ENCODE measurements at places on chromosomes 1 and 21.

DNA sequence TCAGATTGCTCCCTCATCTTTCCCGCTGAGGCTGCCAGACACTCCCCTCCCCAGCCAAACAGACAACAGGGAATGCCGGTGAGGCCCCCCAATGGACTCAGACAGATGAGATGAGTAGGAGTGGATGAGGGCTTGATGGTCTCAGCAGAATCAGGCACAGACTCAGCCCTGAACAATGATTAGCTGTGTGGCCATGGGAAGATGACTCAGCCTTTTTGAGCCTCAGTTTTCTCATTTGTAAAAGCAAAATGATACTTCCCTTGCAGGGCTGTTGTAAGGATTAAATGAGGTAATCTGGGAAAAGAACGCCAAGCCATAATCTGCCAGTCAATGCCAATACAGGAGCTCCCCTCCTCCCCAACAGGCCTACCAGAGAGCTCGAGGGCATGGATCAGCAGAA, 12.4 kb downstream of the C1orf198 start:
- DNase-seq = peak; percentile 39

DNA sequence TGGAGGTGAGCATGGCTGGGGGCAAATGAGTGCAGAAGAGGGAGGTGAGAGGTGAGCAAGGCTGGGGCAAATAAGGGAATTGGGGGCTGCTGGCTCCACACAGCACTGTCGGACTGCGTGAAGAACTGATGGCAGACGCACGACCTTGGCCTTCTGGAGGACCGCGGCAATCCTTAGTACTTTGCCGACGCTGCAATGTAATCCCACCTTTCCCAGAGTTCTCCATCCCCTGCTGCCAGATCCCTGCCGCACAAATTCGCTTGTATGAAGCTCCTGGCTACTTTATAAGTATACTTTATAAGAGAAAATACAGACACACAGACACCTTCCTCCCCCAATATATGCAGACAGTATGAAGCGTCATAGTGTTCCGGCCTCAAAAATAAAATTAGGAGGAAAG, 472.4 kb downstream of the SMYD3 start:
- DNase-seq = no peak

GRCh38 chr1:218711884-218712674, 366.9 kb downstream of the TGFB2 start:
- peak; percentile 93 for DNase-seq

- DNase-seq = no peak
These were observed 26.2 kb downstream of the MROH7 start for GRCh38 chr1:54667797-54668196.

- DNase-seq = no peak
These were observed 292.0 kb downstream of the VAV3 start for GRCh38 chr1:107673006-107673405.

- no peak for DNase-seq
These were observed 497 bp downstream of the FBXO44 start for GRCh38 chr1:11654939-11655808.

- DNase-seq = no peak
These were observed 21.8 kb downstream of the COA7 start for GRCh38 chr1:52676249-52676903.

GRCh38 chr1:26003262-26003661, 5.4 kb upstream of the PAFAH2 start:
- no peak for DNase-seq

DNA sequence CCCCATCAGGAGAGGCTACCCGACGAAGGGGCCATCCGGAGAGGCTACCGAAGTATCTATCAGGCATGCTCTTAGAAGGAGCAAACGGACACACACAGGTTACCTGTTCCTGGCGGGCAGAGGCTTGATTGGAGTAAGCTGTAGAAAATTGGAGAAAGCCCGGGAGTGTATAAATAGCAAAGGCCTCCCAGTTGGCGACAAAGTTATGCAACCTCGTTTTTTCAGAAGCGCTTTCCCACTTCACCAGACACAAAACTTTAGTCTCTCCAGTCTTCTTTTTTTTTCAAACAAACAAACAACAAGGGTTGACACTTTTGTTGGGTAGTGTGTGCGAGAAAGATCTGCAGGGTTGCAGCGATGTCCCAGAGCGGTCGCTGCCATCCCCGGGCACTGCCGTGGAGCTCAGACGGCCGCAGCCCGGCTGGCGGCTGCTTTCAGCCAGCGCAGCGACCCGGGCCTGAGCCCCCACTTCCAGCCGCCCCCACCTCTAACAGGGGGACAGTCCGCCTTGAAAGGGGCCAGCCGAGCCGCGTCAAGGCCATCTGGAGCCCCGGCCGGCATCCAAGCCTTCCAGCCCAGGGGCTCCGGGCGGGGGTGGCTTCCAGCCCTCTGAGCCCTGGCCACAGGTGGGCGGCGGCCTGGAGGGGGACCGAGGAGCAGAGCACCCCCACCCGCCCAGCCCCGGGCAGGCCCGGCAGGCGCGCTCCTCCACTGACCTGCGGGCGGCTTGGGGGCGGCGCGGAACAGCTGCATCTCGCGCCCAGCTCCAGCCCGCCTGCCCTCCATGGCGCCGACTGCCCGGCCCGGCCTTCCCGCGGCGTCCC, 616 bp downstream of the MCOLN3 start:
- DNase-seq = no peak

- no peak for DNase-seq
These were observed 479.3 kb upstream of the RUNX1 start for GRCh38 chr21:35528116-35529042.

GRCh38 chr1:29177022-29177705, 4.5 kb downstream of the SRSF4 start:
- peak; percentile 22 for DNase-seq

GRCh38 chr1:3230553-3230952, 161.6 kb downstream of the PRDM16 start:
- no peak for DNase-seq

DNA sequence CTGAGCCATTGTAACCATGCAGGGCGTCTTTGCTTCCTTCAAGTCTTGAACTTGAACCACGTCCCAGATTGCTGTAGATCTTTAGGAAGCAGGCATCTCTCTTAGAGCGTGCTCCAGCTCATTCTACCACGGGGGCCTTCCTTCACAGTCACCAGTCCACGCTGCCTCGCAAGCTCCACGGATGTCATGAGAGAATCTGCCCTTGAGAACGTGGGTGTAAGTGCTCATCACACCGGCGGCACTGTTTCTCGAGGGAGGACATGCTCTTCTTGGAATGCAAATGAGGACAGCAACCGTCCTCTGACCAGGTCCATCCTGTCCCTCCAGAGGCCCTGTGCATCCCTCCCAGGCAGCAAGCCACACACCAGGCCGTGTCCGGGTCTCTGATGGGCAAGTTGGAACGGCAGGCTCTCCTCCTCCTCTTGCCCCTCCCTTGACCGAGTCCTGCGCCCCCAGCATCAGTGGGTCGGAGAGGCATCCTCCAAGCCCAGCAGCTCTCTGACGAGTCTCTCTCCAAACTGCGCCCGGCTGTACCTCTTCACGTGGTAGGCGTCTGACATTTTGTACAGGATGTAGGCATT, 103.1 kb downstream of the PGBD5 start:
- DNase-seq = no peak

- no peak for DNase-seq
These were observed 39.5 kb upstream of the BCAR3 start for GRCh38 chr1:93720956-93721626.

DNA sequence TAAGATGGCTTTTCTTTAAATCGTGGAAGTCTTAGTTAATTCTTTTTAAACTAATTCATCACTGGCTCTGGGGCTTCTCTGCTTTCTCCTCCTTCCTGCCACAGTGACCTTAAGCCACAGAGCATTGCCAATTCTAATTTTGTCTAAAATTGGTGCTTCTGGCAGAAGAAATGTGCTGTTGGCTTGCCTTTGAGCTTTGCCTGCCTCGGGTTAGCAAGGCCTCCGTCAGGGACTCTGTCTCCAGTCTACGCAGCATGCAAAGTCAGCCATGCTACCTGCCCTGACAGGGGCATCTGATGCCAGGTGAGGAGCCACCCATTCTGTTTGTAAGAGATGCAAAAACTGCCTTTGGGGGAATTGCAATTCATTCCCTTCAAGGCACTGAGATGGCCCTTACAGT, 25.2 kb downstream of the CLDN14 start:
- DNase-seq = no peak

DNA sequence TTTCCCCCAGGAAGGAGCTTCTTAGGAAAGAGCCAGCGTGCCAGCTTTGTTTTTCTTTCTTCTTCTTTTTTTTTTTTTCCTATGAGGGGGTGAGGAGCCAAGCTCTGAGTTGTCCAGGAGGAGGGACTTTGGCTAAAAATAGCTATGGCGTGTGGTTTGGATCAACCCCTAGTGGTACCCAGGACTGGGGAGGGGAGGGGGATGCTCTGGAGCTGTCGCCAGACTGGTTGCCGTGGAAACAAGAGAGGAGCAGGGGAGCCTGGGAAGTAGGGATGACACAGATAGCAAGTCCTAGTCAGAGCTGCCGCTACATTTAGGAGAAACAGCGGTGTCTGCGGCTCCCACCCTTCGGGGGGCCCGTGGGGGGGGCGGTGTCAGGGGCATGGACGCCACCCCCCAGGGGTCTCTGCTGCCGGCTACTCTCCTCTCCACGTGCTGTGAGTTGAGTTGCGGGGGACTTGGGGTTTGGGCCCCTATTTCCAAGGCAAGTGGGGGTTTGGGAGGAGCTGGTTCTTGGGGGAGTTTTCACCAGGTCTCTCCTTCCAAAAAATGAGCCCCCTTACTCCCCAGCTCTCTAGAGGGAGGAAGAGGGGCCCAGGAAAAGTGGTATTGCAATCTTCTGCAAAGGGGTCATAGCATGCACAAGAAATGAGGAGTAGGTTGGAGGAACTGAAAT, at the start of gene KCNJ9:
Gene KCNJ9, plus strand, starts transcription at position 278 of the 676 bp plus-strand sequence. CDS start 2,493 bp downstream, outside the sequence.
- DNase-seq = peak; percentile 31

DNA sequence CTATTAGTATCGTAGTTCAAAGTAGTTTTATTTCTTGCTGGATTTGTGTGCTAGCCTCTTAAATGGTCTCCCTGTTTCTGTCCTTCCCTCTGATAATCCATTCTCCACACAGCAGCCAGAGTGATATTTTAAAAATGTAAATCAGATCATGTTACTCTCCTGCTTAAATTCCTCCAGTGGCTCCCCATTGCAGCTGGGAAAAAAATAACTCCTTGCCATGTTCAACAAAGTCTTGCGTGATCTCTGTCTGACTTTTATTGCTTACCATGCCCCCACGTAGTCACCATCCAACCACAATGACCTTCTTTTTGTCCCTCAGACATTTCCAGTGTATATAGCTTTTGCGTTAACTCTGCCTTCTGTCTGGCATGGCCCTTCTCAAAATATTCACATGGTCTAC, 178.8 kb downstream of the FGGY start:
- DNase-seq = no peak

- DNase-seq = no peak
These were observed 115.5 kb upstream of the IRF2BP2 start for GRCh38 chr1:234725177-234726132.

- peak; percentile 31 for DNase-seq
These were observed 23.7 kb downstream of the MKNK1 start for GRCh38 chr1:46580140-46580903.

- no peak for DNase-seq
These were observed 201.4 kb downstream of the CHRM3 start for GRCh38 chr1:239587574-239588369.

GRCh38 chr1:12341667-12342066, 111.8 kb downstream of the VPS13D start:
- DNase-seq = no peak

DNA sequence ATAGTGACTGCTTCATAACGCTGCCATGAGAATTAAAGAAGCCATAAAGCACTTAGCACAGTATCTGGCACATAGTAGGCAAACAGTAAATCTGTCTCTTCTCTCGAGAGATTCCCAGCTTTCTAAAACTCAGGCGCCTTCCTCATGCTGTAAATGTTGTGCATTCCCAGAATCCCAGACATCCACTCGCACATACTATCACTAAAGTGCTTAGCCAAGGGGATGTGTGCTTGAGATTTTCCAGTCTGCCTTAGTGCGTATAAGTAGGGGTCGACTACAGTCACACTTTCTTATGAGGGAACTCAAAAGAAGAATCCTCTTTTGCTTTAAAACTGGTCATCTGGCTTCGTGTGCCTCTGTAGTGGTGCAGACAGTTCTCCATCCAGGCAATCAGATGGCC, 98.6 kb upstream of the SPATA6 start:
- DNase-seq = no peak

DNA sequence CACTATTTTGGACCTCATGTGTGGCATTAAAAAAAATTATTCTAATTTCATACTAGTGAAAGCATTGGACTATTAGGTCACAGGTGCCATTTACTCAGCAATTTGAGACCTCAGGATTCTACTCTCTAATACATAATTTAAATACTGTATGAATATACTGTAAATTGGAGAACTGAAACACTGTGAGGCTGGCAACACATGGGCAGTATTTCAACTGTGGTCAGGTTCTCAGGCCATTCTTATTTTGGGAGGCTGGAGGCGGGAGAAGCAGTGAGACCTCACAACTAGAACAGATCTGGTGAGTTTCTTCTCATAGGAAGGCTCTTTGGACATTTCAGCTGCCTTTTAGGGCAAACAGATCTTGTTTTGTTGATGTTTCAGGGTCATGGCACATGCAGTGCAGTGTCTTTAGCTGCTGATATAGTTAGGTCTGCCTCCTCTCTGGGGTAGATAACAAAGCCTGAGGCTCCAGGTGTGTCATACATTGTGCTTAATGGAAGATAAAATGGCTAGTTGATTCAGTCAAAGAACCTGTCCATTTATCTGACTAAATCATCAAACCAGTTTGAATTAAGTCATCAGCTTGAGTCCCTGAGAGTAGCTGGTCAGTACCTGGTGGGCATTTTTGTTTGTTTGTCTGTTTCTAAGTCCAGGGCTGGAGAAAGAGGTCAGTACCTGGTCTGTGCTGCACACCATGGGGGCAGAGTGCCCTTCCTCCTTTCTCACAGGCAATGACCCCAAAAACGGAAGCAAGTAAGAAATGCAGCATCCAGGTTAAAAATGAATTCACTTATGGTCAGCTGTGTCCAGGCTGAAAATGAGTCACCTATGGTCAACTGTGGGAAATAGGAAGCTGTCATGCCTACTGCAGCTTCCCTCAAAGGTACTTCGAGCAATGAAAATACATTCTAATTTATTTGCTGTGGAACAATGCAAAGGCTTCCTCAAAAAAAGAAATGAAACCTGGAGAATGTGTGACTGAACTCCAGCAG, 216.2 kb downstream of the SDCCAG8 start:
- DNase-seq = peak; percentile 46

- DNase-seq = no peak
These were observed 6.5 kb upstream of the LMNA start for GRCh38 chr1:156108057-156108456.

GRCh38 chr1:46811053-46811452, 12.2 kb downstream of the CYP4B1 start:
- DNase-seq = no peak

DNA sequence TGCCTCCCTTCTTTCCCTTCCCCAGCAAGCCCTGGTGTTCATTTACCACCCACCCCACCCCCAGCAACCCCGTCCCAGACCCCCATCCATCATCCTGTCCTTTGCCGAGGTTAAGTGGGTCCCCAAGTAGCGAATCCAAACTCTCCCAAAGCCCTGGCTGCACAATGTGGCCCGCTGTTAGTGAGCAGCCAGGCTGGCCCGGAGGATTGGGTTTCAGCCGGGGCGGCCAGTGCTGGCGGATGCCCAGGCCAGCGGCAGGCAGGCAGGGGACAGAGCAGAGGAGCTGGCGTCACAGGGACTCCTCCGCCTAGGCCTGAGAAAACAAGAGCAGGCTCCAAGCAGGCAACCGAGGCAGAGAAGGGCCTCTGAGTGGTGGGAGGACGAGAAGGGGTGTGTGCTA, 61.4 kb downstream of the EPHB2 start:
- DNase-seq = no peak

- DNase-seq = no peak
These were observed 8.9 kb downstream of the SETSIP start for GRCh38 chr1:92066321-92066720.
